Activated T-cell treated with anti-CD3 and anti-CD28 coated beads, Interleukin-2, amount 50 U/mL, for 24 hours (primary cell): ENCODE measurements at places on chromosomes 1 and 21.

GRCh38 chr1:246726255-246726679 lies 2.1 kb downstream of the SCCPDH start:
- H3K27me3 ChIP-seq: peaks cover 28% of the 10 kb centered on the region
- H3K27ac ChIP-seq: no peak overlapping the region
- DNase-seq: no peak
- no peak overlapping the region for H3K4me3 ChIP-seq
- peaks cover 46% of the 10 kb centered on the region for H3K36me3 ChIP-seq
- peaks cover 14% of the 10 kb centered on the region for H3K4me1 ChIP-seq

GRCh38 chr1:64530969-64531692 lies 61.2 kb downstream of the CACHD1 start:
- no peaks in the 10 kb centered on the region for H3K27me3 ChIP-seq
- peaks cover 22% of the 10 kb centered on the region for H3K4me1 ChIP-seq
- no peak overlapping the region for H3K27ac ChIP-seq
- no peak for DNase-seq
- no peak overlapping the region for H3K4me3 ChIP-seq
- H3K36me3 ChIP-seq: no peaks in the 10 kb centered on the region

DNA sequence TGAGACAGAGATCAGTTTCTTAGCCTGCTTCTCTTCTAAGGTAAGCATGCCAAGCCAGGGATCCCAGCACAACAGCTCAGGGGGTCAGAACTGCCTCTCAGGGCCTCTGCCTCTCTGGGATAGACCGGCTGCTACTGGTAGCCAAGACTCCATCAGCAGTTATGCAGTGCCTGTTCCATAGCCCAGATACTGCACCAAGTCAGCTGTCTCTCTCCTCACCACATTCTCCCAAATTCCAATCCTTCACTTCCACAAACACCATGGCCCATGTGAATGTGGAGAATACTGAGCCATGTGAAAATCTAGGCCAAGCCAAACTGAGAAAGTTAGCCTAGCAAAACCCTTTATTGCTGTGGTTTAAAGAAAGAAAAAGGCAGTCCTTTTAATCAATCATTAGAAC lies 37.5 kb downstream of the CDC42BPA start:
- no peak overlapping the region for H3K4me3 ChIP-seq
- no peak overlapping the region for H3K27ac ChIP-seq
- DNase-seq: no peak
- H3K4me1 ChIP-seq: no peaks in the 10 kb centered on the region
- H3K27me3 ChIP-seq: no peaks in the 10 kb centered on the region
- H3K36me3 ChIP-seq: no peaks in the 10 kb centered on the region

- no peak overlapping the region for H3K27ac ChIP-seq
- H3K36me3 ChIP-seq: no peaks in the 10 kb centered on the region
- no peaks in the 10 kb centered on the region for H3K4me1 ChIP-seq
- DNase-seq: no peak
Measured at GRCh38 chr1:14679027-14679688, 80.7 kb downstream of the KAZN start.

DNA sequence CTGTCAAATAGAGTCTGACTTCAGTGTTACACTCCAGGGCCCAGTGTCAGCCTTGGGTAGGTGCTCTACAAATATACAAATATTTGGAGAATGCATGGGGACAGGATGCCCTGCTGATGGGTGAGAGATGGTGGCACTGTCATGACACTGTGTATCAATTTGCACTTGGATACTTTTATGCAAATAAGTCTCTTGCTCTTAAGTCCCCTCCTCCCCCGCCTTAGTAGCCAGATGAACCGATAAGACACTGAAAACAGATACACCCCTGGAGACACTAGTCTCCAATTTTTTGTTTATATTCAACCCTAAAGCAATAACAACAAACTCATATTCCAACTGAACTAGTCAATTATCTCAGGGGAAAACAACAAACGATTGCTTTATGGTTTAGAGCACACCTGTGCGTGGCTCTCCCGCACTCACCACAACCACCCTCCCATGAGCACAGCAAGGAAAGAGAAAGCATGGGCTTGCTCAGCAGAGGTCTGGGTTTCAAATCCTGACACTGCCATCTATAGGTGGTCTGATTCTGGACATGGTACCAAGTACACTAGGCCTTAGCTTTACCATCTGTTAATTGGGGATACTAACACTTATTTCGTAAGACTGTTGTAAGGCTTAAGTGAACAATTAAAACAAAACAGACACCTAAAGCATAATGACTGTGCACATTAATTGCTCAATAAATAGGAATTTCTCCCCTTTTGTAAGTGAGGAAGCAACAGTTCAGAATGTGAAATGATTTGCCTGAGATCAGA lies 50.3 kb downstream of the HIVEP3 start:
- DNase-seq: no peak
- no peak overlapping the region for H3K4me3 ChIP-seq
- no peaks in the 10 kb centered on the region for H3K27me3 ChIP-seq
- peaks cover 47% of the 10 kb centered on the region for H3K4me1 ChIP-seq
- H3K36me3 ChIP-seq: no peaks in the 10 kb centered on the region

DNA sequence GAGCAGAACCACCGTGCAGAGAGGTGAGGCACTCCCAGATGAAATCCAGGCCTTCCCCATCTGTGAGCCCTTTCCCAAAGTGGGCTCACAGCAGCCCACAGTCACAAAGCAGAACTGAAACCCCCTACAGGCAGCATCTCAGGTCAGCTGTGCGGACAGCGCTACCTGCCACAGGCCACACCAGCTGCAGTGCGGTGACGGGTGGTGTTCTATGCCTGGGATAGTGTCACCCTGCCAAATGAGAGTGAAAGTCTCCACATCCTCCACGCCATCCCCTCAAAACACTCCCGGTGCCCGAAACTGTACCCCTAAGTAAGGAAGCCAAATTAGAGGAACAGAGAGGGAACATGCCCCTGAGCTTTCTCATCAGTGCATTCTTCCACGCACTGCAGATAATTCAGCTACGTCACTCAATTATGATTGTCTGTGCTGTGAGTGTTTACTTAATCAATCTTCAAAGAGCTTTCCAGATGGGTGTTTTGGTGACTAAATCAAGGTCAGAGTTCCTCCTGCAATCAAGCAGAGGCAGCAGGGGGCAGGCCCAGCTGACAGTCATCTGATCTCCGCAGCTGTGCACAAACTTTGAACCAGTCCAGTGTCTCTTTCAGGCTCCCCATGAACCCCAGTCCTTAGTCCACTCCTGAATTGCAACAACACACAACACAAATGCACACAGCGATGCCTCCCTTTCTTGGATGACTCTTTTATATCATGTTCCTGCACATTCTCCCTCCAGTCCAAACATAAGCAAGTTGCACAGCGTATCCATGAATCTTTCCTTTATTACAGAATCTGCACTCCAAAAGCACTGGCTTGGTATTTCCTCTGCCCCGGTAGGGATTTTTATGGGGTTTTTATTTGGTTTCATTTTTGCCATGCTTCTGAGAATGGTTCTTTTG lies 150.0 kb downstream of the TOMM20 start:
- H3K36me3 ChIP-seq: peaks cover 4% of the 10 kb centered on the region
- H3K4me3 ChIP-seq: peak overlapping the region; percentile 78
- peak overlapping the region; percentile 98 for H3K27ac ChIP-seq
- DNase-seq: peak; percentile 59
- peaks cover 82% of the 10 kb centered on the region for H3K4me1 ChIP-seq

DNA sequence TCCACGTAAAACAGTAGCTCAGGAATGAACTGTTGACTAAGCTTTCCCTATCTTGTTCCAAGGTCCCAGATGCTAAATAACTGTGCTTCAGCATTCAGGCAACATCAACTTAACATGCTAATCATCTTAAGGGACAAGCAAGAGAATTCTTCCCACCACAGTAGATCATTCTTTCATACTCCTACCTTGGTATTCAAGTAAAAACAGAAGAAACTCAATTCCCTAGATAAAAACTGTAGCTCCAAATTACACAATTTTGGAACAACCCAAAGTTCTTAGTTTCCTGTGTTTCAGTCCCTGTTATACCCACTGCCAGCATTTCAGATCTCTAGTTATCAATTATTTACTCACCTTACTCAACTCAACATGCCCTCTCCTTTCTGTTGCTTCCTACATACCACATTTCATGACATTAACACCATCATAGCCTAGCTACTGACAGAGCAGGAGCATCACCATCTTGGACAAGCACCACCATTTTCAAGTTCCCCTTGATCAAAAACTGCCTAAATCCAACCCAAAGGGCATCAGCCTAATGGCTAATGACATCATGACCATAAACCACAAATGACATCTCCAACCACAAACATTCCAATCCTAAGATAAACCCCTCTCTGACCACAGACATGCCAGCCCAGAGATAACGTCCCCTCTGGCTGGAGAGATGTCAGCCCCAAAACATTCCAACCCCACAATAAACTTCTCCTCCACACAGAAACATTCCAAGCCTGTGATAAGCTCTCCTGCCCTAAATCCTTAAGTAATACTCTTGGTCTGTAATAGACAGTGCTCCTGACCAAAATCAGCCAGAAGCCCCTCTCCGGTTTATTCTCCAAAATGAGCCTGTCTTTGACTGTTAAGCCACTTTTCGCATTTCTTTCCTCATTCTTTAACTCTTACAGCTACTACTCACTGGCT lies 191.2 kb downstream of the RERE start:
- no peaks in the 10 kb centered on the region for H3K27me3 ChIP-seq
- H3K36me3 ChIP-seq: peaks cover 5% of the 10 kb centered on the region
- no peak overlapping the region for H3K27ac ChIP-seq
- no peak overlapping the region for H3K4me3 ChIP-seq
- DNase-seq: no peak

DNA sequence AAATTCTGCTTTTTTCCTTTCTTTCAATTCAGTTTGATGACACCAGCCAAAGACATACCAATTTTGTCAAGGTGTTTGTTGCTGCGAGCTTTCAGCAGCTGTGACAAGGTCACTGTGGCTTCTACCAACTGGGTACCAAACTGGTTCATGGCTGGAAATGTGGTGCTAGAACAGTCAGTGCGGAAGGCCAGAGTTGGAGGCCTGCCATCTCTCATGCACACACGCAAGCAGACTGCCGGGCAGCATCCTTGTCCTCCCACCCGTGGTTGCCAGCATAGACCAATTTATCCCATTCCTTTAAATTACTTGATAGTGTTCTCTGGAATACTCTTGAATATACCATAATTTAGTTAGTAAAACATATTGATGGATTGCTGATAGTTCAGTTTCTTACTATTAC lies 79.9 kb upstream of the GPR52 start:
- H3K27me3 ChIP-seq: no peaks in the 10 kb centered on the region
- no peak for DNase-seq
- no peak overlapping the region for H3K27ac ChIP-seq
- peaks cover 17% of the 10 kb centered on the region for H3K36me3 ChIP-seq
- no peak overlapping the region for H3K4me3 ChIP-seq

GRCh38 chr21:36834192-36834591 lies 132.3 kb downstream of the HLCS start:
- no peak for DNase-seq
- H3K36me3 ChIP-seq: no peaks in the 10 kb centered on the region
- H3K4me1 ChIP-seq: no peaks in the 10 kb centered on the region
- H3K27me3 ChIP-seq: no peaks in the 10 kb centered on the region

DNA sequence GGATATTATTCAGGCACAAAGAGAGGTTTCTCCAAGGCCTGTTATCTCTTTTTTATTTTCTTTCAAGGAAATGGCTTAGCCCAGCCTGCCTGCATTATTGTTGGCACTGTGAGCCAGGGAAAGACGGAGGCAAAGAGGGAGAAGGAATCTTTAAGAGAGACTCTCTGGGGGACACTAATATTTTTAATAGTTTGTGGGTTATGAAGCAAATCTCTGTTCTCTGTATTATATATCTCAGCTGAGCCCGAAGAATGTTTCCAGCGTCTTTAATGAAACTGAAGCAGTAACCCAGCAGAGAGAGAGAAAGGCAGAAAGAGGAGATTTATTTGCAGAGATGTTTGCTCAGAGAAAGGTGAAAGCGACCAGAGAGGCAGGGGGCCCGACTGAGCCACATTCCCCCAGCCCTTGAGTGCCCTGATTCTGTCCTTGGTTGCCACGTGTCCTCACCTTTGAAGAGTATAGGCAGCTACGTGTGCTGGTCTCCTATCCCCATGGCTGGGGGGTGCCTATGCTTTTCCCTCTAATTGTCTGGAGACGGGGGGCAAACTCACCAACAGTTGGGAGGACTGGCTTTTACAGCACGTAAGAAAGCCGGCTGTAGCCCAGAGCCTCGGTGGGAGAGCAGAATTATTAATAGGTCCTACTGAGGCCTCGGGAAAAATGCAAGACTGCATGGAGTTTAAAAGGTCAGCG lies 166.4 kb downstream of the TRABD2B start:
- H3K4me3 ChIP-seq: no peak overlapping the region
- no peak for DNase-seq
- no peak overlapping the region for H3K27ac ChIP-seq
- no peaks in the 10 kb centered on the region for H3K4me1 ChIP-seq
- H3K36me3 ChIP-seq: no peaks in the 10 kb centered on the region

- no peak overlapping the region for H3K4me3 ChIP-seq
Measured at GRCh38 chr1:55747408-55747841, 532.3 kb upstream of the USP24 start.

- H3K4me1 ChIP-seq: peaks cover 7% of the 10 kb centered on the region
- H3K27ac ChIP-seq: no peak overlapping the region
- H3K27me3 ChIP-seq: no peaks in the 10 kb centered on the region
- no peak for DNase-seq
- H3K4me3 ChIP-seq: no peak overlapping the region
Measured at GRCh38 chr1:229088711-229089110, 182.2 kb upstream of the RAB4A start.

DNA sequence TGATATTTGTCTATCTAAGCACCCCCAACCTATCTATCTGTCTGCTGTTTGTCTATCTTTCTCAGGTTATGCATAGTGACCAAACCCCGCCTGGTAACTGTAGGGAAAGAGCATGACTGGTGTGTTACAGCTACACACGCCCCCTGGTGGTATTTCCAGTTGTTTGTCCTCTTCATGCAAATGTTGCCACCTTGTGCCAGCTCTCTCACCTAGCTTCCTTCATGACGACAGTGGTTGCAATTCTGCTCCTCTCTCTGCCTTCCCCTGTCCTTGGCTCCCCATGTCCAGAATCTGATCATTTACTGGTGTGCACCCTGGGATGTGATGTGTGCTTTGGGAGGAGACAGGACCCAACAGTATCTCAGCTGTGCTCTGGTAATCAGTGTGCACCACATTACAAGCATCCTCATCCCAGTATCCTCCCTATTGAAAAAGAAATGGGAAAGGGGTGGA lies 8.1 kb upstream of the INKA2 start:
- H3K36me3 ChIP-seq: no peaks in the 10 kb centered on the region
- H3K27me3 ChIP-seq: peaks cover 4% of the 10 kb centered on the region
- no peak overlapping the region for H3K27ac ChIP-seq
- no peak overlapping the region for H3K4me3 ChIP-seq
- H3K4me1 ChIP-seq: peaks cover 4% of the 10 kb centered on the region

GRCh38 chr1:211355873-211356272 lies 29.2 kb downstream of the TRAF5 start:
- H3K36me3 ChIP-seq: peaks cover 88% of the 10 kb centered on the region
- H3K27ac ChIP-seq: peak overlapping the region; percentile 84
- DNase-seq: no peak
- no peaks in the 10 kb centered on the region for H3K27me3 ChIP-seq
- H3K4me1 ChIP-seq: peaks cover 75% of the 10 kb centered on the region
